ENCODE measurements at places on chromosomes 3 and 15. TPM values are rescaled to one million over a fixed set of nuclear protein-coding genes. Genes with fewer than 3 reads are reported as not detected.

The CELSR3 gene
- total RNA-seq, result 0.22 TPM

The TMEM266 gene
- not detected for total RNA-seq

The GOLGA8M gene
- 1.2 TPM for total RNA-seq

The OR5K2 gene
- not detected for total RNA-seq

The CD276 gene
- 44.6 TPM for total RNA-seq

The FRMD4B gene
- total RNA-seq, result 67.5 TPM

The KBTBD13 gene
- total RNA-seq, result not detected

The SLC24A1 gene
- total RNA-seq, result 31.2 TPM

The SH3GL3 gene
- total RNA-seq, result not detected

The DZIP1L gene
- total RNA-seq, result 2.7 TPM

The ZNF654 gene
- 13.4 TPM for total RNA-seq

The ADAMTS17 gene
- total RNA-seq, result 0.33 TPM

The EEF1AKMT4 gene
- total RNA-seq, result 4.0 TPM

The SEMA7A gene
- total RNA-seq, result 0.60 TPM

The ZDHHC23 gene
- 35.5 TPM for total RNA-seq

The CPLX3 gene
- not detected for total RNA-seq

The GATA2 gene
- 13.7 TPM for total RNA-seq

The ADGRG7 gene
- total RNA-seq, result not detected

The TRH gene
- total RNA-seq, result not detected

The IGDCC3 gene
- total RNA-seq, result 0.09 TPM

The TOP2B gene
- total RNA-seq, result 113 TPM
